ENCODE measurements at places on chromosomes 3 and 15.

GRCh38 chr3:14976317-14976716, 28.9 kb downstream of the NR2C2 start:
- no peaks in the 10 kb centered on the region for H3K27me3 ChIP-seq
- no peak overlapping the region for H3K4me3 ChIP-seq
- H3K36me3 ChIP-seq = peaks cover 5% of the 10 kb centered on the region
- H3K27ac ChIP-seq = no peak overlapping the region
- H3K4me1 ChIP-seq = no peaks in the 10 kb centered on the region

GRCh38 chr3:49803465-49804140, 542 bp downstream of the INKA1 start:
- no peaks in the 10 kb centered on the region for H3K27me3 ChIP-seq
- DNase-seq = peak; percentile 46
- H3K27ac ChIP-seq = peak overlapping the region; percentile 78
- peaks cover under 1% of the 10 kb centered on the region for H3K36me3 ChIP-seq
- peak overlapping the region; percentile 47 for H3K4me3 ChIP-seq

DNA sequence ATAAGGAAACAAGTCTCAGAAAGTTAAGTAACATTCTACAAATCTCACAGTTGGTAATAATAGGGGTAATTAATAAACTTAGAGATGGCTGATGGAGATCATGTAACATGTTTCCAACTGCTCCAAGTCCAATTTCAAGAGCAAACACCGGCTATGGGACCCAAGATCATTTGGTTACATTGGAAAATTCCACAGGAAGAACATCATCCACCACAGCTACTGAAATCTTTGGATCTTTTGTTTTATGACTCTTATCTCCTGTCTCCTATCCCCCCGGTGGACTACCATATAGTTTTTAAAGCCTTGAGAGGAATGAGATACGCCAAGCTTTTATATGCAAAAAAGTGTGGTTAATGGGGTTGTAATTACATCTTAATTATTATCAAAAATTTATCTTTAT, 216.1 kb downstream of the WNT5A start:
- H3K27me3 ChIP-seq = no peaks in the 10 kb centered on the region
- no peaks in the 10 kb centered on the region for H3K36me3 ChIP-seq
- no peak overlapping the region for H3K27ac ChIP-seq
- no peaks in the 10 kb centered on the region for H3K4me1 ChIP-seq
- no peak overlapping the region for H3K4me3 ChIP-seq

DNA sequence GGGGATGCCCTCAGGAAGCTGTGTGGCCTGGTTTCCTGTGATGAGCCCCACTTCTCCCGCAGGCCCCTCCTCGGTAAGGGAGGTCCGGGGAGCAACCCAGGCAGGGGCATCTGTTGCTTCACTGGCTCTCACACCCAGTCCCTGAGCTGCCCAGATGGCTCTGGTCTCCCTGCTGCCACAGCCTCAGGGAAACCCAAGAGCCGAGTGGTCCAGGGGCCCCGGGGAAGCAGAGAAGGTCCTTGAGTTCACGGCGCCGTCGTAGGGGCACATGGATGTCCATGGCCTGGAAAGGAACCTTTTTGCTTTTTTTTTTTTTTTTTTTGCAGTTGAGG, 13.3 kb upstream of the LRRC15 start:
- no peak overlapping the region for H3K27ac ChIP-seq
- H3K4me3 ChIP-seq = no peak overlapping the region
- no peaks in the 10 kb centered on the region for H3K27me3 ChIP-seq
- no peaks in the 10 kb centered on the region for H3K4me1 ChIP-seq

DNA sequence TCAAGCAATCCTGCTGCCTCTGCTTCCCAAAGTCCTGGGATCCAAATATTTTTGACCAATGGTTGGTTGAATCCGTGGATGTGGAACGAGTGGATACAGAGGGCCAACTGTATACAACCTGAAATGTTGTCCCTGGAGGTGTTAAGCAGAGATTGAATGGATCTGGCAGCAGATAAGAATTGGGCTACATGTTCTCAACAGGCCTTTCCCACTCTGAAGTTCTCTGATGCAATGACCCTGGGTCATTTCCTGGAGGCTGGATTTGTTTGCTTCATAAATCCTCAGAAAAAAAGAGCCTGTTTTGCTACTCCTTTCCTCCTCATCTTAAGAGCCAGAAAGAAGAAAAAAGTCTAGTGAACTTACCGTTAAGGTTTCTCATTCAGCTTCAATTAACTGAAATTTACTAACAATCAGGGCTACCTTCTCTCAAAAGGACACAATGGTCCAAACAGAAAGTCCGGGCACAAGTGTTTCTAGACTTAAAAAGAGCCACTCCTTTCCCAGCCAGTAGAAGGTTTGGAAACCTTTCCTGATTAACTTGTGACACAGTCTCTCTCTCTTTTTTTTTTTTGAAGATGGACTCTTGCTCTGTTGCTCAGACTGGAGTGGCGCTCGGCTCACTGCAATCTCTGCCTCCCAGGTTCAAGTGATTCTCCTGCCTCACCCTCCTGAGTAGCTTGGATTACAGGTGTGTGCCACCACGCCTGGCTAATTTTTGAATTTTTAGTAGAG, 6.5 kb downstream of the ARHGEF3 start:
- DNase-seq = no peak
- H3K4me3 ChIP-seq = no peak overlapping the region
- peaks cover 84% of the 10 kb centered on the region for H3K4me1 ChIP-seq
- no peaks in the 10 kb centered on the region for H3K27me3 ChIP-seq
- H3K36me3 ChIP-seq = no peaks in the 10 kb centered on the region

GRCh38 chr15:72599855-72600464, 54.5 kb upstream of the GOLGA6B start:
- H3K36me3 ChIP-seq = no peaks in the 10 kb centered on the region
- no peaks in the 10 kb centered on the region for H3K4me1 ChIP-seq
- H3K4me3 ChIP-seq = no peak overlapping the region
- H3K27me3 ChIP-seq = no peaks in the 10 kb centered on the region
- peak; percentile 17 for DNase-seq
- no peak overlapping the region for H3K27ac ChIP-seq
